Uterus (tissue), 4 donors: ENCODE measurements at places on chromosomes 16 and 17. TPM values are rescaled to one million over a fixed set of nuclear protein-coding genes. Genes with fewer than 3 reads are reported as not detected.

DNA sequence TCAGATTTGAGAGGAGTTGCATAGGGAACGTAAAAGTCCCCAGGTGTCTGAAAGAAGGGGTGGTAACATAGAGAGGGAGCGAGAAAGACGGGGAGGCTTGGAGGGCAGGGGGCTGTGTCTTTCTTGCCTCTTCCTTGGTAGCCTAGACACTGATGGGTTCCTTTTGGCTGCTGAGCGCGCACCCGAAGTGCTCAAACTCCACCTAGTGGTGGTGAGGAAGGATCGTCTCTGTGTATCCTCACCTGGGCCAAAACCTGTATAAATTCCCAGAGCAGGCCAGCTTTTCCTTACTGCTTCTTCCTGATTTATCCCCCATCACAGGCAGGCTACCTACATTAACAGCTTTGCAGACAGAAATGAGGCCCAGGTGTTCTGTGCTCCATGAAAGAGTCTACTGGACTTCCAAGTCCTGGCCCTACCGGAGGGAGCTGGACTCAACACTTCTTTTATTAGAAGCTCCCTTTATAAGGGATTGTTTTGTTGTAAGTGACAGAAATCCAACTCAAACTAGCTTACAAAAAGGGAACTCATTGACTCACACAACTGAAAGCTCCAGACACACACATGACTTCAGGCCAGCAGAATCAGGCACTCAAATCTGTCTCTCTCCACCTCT is 5.5 kb upstream of the SLC25A35 start:
- peak; percentile 48 for DNase-seq

DNA sequence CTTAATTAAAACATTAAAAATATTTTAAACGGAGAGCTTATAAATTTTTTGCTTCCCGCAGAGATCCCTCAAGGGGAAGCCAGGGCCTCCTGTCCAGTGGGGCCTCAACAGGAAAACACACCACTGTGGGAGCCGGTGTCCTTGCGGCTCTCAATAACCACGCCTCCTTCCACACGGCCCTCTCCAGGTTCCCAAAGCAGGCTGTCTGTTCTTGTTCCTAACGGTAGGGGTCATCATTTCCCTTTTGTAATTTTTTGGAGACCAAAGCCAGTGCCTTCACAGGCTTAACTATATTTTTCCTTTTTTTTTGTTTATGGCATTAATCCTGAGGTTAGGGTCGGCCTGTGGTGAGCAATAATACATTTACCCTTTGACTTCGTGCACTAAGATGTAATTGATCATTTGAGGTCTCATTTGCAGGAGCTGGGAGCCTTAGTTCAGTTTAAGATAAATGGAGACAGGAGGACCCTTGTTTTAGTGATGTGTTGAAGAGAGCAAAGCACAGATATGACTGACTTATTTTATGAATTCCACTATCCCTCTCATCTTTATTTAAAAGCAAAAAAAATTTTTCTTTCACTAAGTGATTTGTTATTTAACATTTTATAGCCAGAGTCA is 77.5 kb upstream of the N4BP1 start:
- peak; percentile 27 for DNase-seq

The PLA2G10 gene
- not detected for total RNA-seq

- no peak for DNase-seq
Observed at GRCh38 chr16:15587152-15587825, 55.7 kb downstream of the MARF1 start.

The CD19 gene
- total RNA-seq = not detected

The ABCA3 gene
- 4.1 TPM for total RNA-seq

GRCh38 chr16:66934138-66934838 is at the start of gene CIAO2B:
Gene CIAO2B (minus strand): TSS chr16:66934402. CDS start chr16:66934364, 38 bp downstream.
- peak; percentile 90 for DNase-seq

GRCh38 chr16:59611556-59611955 is 877.4 kb upstream of the GOT2 start:
- DNase-seq = no peak
